ENCODE measurements at places on chromosomes 4 and X. TPM values are rescaled to one million over a fixed set of nuclear protein-coding genes. Genes with fewer than 3 reads are reported as not detected.

MFAP3L gene
- total RNA-seq, result 0.32 TPM

TEX13C gene
- not detected for total RNA-seq

ARSD gene
- 2.5 TPM for total RNA-seq

GIMD1 gene
- total RNA-seq, result not detected

BMX gene
- not detected for total RNA-seq

DNA sequence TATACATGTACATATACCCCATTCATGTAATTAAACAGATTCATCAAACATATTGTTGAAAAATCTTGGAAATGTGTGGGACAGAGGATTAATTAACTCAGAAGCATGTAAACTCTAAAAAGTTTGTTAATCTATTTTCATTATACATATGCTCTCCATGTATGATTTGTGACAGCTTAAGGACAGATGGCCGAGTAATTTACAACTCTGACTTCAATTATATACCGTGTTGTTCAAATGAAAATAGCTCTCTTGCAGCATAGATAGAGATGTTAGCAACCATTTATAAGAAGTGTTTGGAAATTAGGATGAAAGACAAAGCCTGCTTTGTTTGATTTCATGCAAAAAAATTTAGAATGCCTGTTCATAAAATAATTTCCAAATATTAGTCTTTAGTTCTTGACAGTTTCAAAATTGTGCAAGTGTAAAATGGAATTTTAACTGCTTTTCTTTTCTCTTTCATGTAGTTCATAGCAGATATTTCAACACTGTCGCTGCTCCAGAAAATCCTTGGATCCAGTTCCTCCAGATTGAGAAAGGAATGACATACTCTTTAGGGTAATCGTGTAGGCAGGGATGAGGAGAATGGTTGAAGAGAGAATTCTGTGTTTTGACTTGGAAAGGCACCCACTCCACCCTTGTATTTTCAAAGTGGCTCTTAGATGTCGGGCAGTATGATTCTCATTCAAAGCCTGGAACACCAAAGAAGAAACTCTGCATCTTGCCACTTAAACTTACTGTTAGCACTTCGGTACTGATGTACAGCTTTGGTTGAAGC is 23.1 kb downstream of the AFF2 start:
- DNase-seq, result no peak

GRCh38 chr4:6468376-6468775 is 4.0 kb downstream of the PPP2R2C start:
- DNase-seq, result no peak

DNA sequence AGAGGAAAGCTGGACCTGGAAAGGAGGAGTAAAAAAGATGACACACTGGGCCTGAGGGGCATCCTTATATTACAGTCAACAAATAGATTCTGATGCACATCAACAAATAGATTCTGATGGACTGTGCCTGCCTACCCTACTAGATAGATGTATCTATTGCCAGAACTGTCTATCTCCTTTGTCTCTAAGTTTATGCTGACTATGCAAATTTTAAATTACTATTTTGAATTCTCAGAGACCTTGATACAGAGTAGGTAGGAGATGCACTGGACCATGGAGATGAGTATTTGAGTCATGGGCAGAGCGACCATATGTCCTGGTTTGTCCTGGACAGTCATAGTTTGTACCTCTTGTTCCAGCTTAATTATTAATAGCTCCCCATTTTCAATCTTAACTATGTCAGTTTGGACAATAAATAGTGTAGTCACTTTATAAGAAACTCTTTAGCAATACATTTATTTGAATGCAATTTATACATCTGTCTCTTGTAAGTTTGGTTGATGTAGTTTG is 247.9 kb upstream of the PPP1R2C start:
- DNase-seq, result no peak

DNA sequence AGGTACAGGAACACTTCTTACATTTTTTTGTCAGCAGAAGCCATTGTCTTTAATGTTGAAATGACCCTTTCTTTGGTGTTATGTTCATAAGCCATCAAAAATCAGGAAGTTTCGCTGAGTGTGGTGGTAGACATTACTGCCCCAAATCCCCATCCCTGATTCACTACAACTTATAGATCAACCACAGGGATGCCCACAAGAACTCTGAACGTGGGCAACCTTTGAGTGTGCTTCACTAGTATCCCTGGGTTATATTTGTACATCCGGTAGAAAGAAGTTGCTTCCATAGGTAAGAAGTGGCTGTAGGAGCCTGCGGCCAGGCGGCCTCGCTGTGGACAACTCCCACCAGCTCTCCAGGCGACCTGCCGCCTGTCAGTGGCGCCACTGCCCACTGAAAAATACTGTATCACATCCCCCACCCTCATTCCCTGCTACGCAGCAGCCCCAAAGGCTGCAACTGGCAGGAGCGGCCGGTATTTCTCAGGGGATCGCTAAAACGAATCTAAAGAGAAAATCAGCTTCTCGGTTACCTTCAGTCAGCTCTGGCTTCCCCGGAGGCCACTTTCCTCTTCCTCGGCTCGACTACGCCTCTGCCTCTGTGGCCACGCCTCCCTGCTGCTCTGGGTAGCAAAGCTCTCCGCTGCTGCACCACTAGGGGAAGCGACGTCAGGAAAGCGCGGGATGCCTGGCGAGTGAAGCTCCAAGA is 13.9 kb upstream of the ETDC start:
- peak; percentile 76 for DNase-seq

DNA sequence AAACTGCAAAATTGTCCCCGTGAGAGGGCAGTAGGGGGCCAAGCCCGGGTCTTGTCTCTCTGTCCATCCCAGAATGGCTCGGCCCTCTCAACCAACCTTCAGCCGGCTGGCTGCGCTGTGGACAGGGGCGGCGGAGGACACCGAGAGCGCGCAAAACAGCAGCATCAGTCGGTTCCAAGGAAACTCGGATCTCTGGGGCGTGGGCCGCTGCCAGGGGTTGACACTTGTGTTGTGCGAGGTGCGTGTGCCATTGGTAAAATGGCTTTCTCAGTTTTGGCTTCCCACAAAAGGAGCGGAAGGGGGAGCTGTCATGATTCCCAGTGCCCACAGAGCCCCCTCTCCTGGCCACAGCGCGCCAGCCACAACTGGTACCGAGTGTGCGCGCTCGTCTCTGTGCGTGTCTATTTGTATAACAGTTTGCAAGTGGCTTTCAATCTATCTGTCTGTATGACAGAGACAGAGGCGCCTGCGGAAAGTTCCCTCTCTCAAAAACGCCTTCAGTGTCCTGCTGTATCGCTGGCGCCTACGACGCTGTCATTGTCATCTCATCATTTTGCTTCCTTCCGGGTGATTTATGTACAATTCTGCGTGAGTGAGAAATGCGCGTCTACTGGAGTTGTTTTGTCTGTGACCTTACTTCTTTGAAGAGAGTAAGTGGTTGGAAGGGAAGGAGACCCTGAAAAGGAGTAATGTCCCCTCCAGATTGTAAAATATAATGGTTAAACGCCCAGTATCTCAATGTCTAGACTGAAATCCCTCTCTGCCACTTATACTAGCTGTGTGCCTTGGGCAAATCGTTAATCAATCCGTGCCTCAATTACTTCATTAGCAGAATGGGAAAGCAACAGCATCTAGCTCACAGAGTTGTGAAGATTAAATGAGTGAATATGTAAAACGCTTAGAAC is 1.8 kb downstream of the DKK2 start:
- peak; percentile 21 for DNase-seq

DNA sequence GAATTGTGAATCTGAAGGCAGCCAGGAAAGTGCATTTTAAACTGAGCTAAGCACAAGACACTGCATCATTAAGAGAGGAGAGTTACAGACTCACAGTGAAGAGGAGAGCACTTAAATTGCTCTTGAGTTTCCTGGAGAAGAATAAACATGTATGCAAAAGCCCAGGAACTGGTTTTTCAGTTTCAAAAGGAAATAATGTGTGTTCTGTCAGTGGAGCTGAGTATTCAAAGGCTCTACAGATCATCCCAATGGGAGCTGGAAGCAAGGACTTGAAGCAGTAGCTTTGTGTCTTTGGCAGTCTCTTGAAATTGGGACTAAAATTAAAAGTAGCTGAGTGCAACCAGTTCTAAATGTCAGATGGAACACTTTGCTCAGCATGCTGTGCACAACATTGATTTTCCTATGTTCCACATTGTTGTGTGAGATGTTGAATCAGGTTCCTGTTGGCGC is 147.5 kb upstream of the ANK2 start:
- DNase-seq, result no peak

- DNase-seq, result no peak
Observed at GRCh38 chr4:173958445-173958844, 325.0 kb downstream of the FBXO8 start.

GRCh38 chrX:151753313-151754046 is 18.9 kb downstream of the CNGA2 start:
- peak; percentile 24 for DNase-seq

- DNase-seq, result no peak
Observed at GRCh38 chr4:96228463-96228862, 388.6 kb downstream of the PDHA2 start.

DNA sequence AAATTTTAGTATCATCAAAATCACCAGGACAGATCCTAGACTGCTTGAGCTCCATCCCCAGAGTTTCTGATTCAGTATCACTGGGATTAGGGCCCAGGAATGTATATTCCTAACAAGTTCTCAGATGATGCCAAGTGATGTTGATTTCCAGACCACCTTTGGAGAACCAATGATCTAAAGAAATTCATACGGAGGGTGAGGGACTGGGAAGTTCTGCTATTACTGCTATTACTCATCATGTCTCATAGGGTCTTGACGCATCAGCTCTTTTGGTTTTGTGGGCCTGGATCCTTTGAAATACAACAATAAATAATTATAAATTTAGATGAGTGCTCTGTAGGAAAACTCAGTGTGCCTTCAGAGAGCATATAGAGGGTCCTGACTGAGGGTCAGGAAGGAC is 59.8 kb upstream of the LGI2 start:
- no peak for DNase-seq

DNA sequence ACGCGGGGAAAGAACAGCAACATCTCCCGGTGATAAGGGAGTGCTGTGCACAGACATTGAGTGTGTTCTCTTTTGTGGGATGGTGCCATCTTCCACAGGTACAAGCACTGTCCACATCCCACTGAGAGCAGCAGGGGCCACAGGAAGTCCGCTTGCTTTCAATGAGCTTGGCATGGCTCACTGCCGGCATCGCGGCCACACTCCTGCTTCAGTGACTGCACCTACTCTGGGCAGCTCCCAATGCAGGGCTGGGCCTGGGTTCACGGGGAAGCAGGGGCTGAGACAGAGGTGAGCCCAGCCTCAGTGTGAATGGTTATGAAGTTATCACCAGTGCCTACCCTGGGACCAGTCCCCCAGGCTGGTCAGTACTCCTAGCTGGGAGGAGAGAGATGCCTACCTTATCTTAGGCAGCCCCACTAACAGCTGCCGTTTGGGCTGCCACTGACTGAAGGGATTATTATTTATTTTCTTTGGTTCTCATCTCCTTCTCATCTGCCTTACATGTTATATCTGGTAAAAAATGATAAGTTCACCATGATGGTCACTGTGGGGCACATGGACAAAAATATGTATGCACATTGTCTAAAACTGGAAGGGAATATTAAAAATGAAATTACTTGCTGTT is 99.2 kb downstream of the MGST2 start:
- DNase-seq, result no peak

DNA sequence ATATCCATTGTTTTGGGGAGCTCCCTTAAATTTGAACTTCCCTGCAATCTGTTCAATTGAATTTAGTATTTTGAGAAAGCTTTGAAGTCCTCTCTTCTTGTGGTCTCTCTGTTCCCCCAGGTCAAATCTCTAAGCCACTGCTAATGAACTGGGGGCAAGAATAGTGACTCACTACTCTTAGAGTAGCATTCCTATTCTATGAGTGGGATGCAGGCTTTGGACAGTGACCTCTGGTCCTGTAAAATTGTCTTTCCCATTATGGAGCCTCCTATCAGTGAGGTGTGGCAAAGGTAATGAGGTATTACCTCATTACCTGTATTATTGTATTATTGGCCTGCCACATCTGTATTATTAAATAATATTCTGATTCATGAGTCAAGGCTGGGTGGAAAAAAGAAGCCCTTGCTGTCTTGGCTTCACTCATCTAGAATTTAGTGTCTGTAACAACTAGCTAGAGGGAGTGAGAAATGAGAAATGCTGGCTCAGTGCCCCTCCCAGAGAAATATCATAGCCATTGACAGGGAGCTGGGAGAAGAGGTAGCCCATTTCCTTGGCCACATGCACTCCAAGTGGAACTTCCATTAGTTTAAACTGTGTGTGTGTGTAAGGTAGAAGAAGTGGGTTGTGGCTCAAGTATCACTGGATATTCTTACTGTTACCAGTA is 393.9 kb upstream of the CTSO start:
- no peak for DNase-seq

GRCh38 chr4:140222171-140222570 is 68.2 kb upstream of the MAML3 start:
- no peak for DNase-seq

DNA sequence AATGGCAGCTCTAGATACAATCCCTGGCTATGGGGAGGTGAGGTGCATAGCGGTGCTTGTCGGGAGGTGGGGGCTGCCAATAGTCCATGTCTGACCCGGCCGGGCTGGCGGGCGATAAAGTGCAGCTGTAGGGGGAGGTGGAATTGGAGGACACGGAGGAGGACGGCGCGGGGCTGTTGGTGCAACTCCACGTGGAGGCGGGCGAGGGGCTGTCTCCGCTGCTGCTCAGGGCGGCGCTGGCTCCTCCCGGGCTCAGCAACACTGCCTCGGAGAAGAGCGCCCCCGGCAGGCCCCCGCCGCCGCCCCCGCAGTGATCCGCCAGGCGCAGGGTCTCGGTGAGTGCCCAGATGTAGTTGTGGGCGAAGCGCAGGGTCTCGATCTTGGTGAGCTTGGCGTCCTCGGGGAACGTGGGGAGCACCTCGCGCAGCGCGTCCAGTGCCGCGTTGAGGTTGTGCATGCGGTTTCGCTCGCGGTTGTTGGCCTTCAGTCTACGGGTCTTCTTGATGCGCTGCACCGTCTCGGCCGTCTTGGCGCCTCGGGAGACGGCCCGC is 1.3 kb downstream of the NEUROG2 start:
- DNase-seq, result peak; percentile 36

DNA sequence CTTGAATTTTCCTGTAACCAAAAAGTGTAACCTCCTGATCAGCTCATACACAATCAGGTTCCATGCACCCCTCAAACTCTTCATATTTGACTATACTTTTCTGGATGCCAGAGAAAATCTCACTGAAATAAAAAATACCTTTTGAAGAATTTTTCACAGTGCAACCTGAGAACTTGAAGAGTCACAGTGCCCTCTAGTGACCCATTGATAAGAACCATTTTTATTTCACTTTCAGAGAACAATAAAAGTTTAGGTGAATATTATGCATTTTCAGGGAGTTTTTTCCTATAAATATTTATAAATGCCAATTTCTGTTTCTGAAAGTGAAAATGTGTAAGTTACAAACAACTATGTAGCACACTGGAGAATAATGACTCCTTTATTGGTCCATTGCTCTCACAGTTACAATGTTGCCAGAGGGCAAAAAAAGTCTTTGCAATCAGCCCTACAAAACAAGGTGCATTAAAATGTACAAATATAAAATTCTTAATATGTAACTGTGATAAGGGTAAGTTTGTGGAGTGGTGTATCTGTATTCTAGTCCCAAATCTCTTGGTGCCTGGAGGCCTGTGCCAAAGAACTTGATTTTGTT is 153.6 kb upstream of the INTU start:
- DNase-seq, result no peak

DNA sequence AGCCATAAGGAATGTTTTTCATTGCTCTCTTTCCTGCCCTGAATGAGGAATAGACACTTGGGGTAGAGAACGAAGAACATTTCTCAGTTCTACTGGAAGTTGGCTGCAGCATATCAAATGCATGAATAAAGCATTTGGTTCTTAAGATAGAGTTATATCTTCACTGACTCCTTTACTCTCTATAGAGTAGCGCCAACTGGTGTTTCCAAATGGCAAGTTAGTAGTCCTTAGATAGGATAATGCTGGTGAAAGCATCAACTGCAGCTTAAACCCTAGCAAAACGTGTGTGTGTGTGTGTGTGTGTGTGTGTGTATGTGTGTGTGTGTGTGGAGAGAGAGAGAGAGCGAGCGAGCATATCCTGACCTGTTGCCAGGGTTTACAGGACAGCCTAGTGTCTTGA is 62.2 kb upstream of the FRMPD4 start:
- DNase-seq, result no peak
